ENCODE measurements at places on chromosomes 2 and 18.

GRCh38 chr18:12076424-12077140, 17.1 kb upstream of the ANKRD62 start:
- no peak for DNase-seq

DNA sequence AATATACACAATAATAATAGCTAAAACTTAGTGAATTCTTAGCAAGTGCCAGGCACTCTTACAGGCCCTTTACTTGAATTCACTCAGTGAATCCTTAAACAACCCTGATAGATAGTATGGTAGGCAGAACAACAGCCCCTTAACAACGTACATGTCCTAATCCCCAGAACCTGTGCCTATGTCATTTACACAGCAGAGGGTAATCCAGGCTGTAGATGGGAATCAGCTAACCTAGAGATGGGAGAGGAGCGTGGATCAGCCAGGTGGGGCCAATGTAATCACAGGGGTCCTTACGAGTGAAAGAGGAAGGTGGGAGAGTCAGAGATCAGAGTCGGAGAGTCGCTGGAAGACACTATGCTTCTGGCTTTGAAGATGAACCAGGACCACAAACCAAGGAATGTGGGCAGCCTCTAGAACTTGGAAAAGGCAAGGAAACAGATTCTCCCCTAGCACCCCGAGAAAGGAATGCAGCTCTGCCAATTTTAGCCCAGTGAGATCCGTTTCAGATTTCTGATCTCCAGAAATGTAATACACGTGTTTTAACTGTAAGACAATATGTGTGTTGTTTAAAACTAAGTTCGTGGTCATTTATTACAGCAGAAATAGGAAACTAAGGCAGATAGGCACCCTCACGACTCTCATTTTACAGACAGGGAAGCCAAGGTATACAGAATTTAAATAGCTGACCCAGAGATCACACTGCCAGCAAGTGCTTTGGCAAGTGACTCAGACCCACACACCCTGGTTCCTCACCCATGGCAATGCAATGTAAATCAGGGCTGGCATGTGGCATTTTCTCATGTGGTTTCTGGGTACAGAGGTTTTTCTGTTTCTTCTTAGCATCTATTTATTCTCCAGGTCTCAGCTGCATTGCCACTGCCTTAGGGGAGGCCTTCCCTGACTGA, 68.9 kb downstream of the DOCK10 start:
- no peak for DNase-seq

DNA sequence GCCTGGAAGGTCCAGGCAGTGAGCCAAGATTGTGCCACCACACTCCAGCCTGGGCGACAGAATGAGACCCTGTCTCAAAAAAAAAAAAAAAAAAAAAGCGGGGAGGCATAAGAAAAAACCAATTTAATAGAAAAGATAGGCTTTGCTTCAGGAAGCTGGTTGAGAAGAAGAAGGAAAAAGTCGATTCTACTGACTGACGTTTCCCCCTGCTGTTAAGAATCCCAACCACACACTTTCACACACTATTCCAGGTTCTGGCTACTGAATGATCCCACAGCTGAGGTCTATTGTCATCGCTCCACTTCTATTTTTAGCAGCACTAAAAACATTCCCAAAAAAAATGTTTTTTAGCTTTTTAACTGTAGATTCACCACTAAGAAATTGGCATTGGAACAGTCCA, 6.7 kb upstream of the CHCHD5 start:
- DNase-seq = no peak

- no peak for DNase-seq
Measured at GRCh38 chr2:203873921-203874631, 6.5 kb downstream of the CTLA4 start.

Data from amniotic stem cell (primary cell).